ENCODE measurements at places on chromosomes 16 and 17. TPM values are rescaled to one million over a fixed set of nuclear protein-coding genes. Genes with fewer than 3 reads are reported as not detected.

DNA sequence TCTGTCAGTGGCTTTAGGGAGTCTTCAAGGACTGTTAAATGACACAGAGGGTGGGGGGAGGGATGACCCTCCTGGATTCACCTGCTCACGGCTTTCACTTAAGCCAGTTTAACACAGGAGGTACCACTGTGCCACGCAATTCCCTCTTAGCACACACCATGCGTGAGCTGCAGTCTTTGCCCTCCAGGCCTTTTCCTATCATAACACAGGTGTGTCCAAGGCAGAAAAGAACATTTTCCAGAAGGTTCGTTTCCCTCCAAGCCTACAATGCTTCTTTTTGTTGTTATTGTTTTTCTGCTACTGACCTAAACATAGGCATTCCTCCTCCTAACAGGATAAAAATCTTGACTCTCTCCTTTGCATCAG is 1.1 kb downstream of the ZFHX3 start:
- peak overlapping the region; percentile 88 for H3K27ac ChIP-seq
- peak overlapping the region; percentile 87 for H3K4me3 ChIP-seq
- no peaks in the 10 kb centered on the region for H3K36me3 ChIP-seq
- no peaks in the 10 kb centered on the region for H3K27me3 ChIP-seq
- DNase-seq, result peak; percentile 65

Gene CCNF
- total RNA-seq, result 6.9 TPM

- H3K27ac ChIP-seq, result no peak overlapping the region
- peaks cover 5% of the 10 kb centered on the region for H3K4me1 ChIP-seq
- H3K4me3 ChIP-seq, result no peak overlapping the region
- H3K36me3 ChIP-seq, result no peaks in the 10 kb centered on the region
These were observed 122.5 kb downstream of the CYLD start for GRCh38 chr16:50864386-50864785.

Gene FBXL16
- total RNA-seq, result not detected

DNA sequence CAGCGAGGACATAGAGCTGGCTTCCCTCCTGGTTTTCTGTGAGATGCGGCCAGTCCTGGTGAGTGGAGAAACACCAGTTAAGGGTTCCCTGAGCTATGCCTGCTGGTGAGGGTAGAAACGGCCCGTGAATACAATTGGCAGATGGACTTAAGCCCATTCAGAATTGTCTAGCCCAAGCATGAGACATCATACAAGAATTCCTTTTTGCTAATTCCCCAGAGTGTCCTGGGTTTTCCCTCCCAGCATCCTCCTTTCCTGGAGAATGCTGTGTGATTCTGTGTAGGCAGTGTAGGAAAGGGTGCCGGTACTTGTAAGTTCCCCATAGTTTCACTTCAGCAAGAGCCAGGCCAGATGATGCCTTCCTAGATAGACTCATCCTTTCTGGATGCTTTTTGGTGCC is 65.1 kb downstream of the SDR42E1 start:
- no peak for DNase-seq
- peak overlapping the region; percentile 79 for H3K27ac ChIP-seq
- peaks cover 18% of the 10 kb centered on the region for H3K4me1 ChIP-seq

Gene EME1
- total RNA-seq, result 0.72 TPM

DNA sequence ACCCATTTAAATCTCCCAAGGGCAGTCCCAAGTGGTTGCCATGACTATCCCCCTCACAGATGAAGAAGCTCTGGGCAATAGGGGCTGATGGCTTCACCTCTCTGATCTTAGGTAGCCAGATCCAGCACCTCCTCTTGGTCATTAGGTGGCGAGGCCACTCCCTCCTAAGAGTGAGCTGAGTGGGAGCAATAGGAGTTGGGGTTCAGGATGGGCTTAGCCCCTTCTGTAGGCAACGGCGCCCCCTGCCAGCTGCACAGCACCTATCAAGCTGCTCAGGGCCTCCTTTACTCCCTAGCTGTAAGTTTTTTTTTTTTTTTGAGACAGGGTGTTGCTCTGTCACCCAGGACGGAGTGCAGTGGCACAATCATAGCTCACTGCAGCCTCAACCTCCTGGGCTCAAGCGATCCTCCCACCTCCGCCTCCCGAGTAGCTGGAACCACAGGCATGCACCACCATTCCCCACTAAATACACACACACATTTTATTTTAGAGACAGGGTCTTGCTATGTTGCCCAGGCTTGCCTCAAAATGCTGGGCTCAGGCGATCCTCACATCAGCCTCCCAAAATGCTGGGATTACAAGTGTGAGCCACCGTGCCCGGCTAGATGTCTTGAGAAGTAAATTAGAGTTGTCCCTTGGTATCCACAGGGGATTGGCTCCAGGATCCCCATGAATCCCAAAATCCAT is 3.5 kb upstream of the RRAD start:
- peak overlapping the region; percentile 87 for H3K27ac ChIP-seq
- H3K36me3 ChIP-seq, result peaks cover 5% of the 10 kb centered on the region
- H3K27me3 ChIP-seq, result peaks cover 17% of the 10 kb centered on the region
- peaks cover 42% of the 10 kb centered on the region for H3K4me1 ChIP-seq
- no peak overlapping the region for H3K4me3 ChIP-seq

Gene ZSCAN10
- total RNA-seq, result not detected

- DNase-seq, result no peak
- H3K27me3 ChIP-seq, result peaks cover 20% of the 10 kb centered on the region
- no peak overlapping the region for H3K27ac ChIP-seq
- no peak overlapping the region for H3K4me3 ChIP-seq
- H3K4me1 ChIP-seq, result no peaks in the 10 kb centered on the region
These were observed 42.4 kb upstream of the MMP2 start for GRCh38 chr16:55436587-55436986.

DNA sequence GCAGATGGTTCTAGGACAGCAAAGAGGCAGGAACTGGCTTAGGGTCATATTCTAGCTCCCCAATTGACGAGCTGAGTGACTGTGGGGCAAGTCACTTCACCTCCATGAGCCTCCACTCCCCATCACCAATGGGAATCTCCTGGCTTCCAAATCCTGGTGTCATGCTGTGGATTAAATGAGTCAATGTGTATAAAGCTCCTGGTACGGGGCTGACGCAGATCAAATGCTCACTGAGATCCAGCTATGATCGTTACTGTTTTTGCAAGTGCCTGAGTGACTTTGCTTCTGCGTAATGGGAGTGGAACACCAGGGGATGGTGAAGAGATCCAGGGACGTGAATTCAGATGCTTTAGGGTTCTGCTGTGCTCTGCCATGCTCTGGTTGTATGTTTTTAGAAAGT is 2.4 kb downstream of the SEC14L5 start:
- H3K4me1 ChIP-seq, result peaks cover 10% of the 10 kb centered on the region
- no peak for DNase-seq
- H3K4me3 ChIP-seq, result no peak overlapping the region
- H3K27me3 ChIP-seq, result peaks cover 15% of the 10 kb centered on the region

DNA sequence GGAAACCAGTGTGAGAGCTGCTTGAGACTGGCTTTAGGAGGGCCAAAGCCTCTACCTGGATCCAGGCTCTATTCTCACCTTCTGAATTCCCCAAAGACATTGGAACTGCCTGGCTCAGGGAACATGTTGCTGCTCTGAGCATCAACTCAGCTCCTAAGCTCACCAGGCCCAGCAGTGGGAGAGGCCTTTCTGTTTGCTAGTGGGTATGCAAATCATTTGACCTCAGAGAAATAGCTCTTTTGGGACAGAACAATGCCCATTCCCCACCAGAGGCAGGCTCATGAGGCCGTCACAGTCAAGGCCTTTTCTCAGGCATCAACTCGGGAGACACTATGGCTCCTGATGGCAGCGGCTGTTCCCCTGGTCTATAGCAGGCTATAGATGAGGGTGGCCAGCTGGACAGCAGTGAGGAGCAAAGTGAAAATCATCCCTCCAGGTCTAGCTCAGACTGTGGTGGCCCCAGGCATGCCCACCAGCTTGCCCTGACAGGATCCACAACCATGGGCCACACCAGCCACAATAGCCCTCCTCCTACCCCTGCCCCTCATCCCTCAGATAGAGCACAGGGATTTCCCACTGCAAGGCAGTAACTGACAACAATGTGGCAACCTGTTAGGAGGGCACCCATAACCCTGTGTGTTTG is 30.4 kb upstream of the GFOD2 start:
- H3K4me3 ChIP-seq, result no peak overlapping the region
- no peak for DNase-seq
- H3K4me1 ChIP-seq, result no peaks in the 10 kb centered on the region
- no peak overlapping the region for H3K27ac ChIP-seq

Gene SLC16A11
- total RNA-seq, result 0.29 TPM

DNA sequence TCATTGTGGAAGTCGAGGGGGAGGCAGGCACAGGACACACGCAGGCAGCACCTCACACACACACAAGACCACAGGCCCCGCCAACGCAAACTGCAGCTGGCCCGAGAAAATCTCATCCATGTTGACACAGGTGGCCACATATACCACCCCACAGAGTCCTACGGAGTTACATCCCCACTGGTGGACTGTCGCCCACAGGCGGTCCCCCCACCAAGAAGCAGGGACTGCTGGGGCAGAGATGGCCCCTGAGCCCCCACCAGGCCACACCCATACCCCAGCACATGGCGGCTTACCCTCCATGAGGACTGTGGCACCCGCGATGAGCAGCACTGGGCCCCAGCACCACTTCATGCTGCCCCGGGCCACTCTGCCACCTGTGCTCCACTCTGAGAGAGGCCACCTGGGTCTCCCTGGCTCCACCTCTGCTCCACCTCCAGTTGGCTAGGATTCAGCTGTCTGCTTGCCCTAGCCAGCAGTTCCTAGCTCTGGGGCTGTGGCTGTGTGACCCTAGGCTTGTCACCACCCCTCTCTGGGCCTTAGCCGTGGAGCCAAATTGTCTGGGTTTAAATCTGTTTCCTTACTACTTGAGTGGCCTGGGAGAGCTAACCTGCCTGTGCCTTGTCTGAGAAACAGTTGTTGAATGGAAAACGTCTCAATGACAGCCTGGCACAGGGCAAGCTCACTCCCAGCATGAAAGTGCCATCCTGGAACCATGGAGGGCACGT is at the start of gene PRSS53:
TSS of gene PRSS53 (minus strand) at position 485 of the 725 bp plus-strand sequence. CDS start at position 351, 134 bp downstream.
- H3K27ac ChIP-seq, result no peak within 1 kb of the TSS
- peaks cover 24% of the 10 kb centered on the region for H3K4me1 ChIP-seq
- H3K27me3 ChIP-seq, result no peaks in the 10 kb centered on the region
- no peak within 1 kb of the TSS for H3K4me3 ChIP-seq
- H3K36me3 ChIP-seq, result peaks cover 30% of the 10 kb centered on the region

- H3K4me1 ChIP-seq, result peaks cover 28% of the 10 kb centered on the region
- H3K27ac ChIP-seq, result no peak overlapping the region
- DNase-seq, result no peak
- H3K36me3 ChIP-seq, result no peaks in the 10 kb centered on the region
These were observed 10.7 kb upstream of the MEAK7 start for GRCh38 chr16:84514874-84515835.

DNA sequence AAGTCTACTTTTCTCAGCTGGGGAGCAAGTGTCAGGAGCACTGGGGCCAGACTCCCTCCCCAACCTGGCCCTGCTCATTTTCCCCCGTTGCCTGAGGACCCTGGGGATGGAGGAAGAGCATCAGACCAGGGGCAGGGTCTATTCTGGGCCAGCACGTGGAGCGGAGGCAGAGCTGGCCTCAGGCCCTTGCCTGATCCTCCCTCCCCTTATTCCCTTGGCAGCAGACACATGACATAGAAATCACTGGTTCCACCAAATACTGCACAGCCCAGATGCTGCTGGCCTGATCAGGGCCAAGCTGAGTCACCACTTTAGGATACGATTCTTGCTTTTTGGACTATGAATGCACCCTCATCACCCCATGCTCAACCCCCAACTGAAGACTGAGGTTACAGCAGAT is 15.8 kb upstream of the AGRP start:
- H3K27me3 ChIP-seq, result no peaks in the 10 kb centered on the region
- H3K4me1 ChIP-seq, result peaks cover 8% of the 10 kb centered on the region
- H3K4me3 ChIP-seq, result no peak overlapping the region
- peak; percentile 95 for DNase-seq
- H3K36me3 ChIP-seq, result no peaks in the 10 kb centered on the region

GRCh38 chr17:81438688-81439087 is 43.4 kb downstream of the BAHCC1 start:
- H3K27me3 ChIP-seq, result no peaks in the 10 kb centered on the region
- no peaks in the 10 kb centered on the region for H3K36me3 ChIP-seq
- DNase-seq, result no peak
- no peak overlapping the region for H3K27ac ChIP-seq
- no peak overlapping the region for H3K4me3 ChIP-seq
- H3K4me1 ChIP-seq, result peaks cover 5% of the 10 kb centered on the region

GRCh38 chr17:66387392-66387981 is 85.1 kb downstream of the PRKCA start:
- H3K4me3 ChIP-seq, result no peak overlapping the region
- H3K36me3 ChIP-seq, result peaks cover 28% of the 10 kb centered on the region
- DNase-seq, result no peak

DNA sequence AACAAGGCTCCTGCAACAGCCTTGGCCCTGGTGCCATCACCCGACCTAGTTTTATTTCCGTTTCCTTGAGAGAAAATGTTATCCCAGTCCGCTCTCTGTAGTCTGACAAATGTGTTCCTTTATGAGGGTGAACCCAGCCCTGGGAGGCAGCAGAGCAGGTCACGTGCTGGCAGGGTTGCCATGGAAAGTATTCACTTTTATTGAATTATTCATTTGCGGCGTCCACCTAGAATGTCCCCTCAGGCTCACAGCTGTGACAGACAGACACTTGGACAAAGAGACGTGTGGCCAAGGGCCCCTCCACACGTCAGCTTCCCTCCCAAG is 90.0 kb downstream of the WSCD1 start:
- H3K4me3 ChIP-seq, result no peak overlapping the region
- H3K4me1 ChIP-seq, result no peaks in the 10 kb centered on the region
- H3K27ac ChIP-seq, result no peak overlapping the region

DNA sequence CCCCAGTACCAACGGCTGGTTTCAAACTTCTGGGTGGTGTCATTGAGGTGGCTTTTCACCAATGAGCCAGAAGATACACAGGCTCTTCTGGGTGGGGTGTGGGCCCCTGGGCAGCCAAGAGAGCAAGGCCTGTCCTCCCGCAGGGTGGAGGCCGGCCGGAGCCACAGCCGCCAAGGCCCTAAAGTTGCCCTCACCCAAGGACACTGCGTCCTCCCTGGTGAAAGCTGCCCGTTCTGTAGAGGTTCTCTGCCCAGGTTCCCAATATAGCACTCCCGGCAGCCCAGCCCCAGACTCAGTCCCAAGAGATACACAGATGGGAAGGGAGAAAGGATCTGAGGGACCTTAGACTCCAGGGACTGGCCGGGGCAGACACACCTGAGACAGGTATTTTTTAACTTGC is 10.7 kb upstream of the CACNG1 start:
- no peaks in the 10 kb centered on the region for H3K4me1 ChIP-seq
- DNase-seq, result peak; percentile 14
- H3K4me3 ChIP-seq, result no peak overlapping the region
- H3K36me3 ChIP-seq, result no peaks in the 10 kb centered on the region
- H3K27me3 ChIP-seq, result peaks cover 8% of the 10 kb centered on the region
- H3K27ac ChIP-seq, result no peak overlapping the region

Gene CCL7
- 0.36 TPM for total RNA-seq

Gene TP53TG3
- total RNA-seq, result not detected
